Stimulated activated CD4-positive, alpha-beta T cell treated with anti-CD3 and anti-CD28 coated beads, Interleukin-1b, Interleukin-23, amount 100 ng/mL, for 1 hour (primary cell): ENCODE measurements at places on chromosomes 5 and 9.

- DNase-seq, result no peak
These were observed 105.6 kb downstream of the NTRK2 start for GRCh38 chr9:84775056-84775643.

- no peak for DNase-seq
These were observed 11.7 kb upstream of the TENT4A start for GRCh38 chr5:6701491-6701890.

- DNase-seq, result no peak
These were observed 22.0 kb downstream of the OR2S2 start for GRCh38 chr9:35935755-35936509.

DNA sequence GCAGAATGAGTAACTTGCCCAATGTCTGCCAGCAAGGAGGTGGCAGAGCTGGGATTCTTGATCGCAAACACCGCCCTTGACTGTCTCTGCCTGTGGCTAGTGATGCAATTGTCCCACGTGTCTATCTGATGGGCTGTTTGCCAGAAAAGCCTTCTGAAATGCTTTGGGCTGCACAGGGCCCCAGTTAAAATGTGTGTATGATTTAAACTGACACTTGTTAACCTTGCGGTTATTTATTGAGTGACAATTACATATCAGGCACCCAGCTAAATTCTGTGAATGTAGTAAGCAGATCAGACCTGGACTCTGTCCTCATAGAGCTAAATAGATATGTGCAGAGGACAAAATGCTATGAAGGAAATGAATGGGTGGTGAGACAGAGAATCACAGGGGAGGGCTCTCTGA is 11.6 kb upstream of the IL12B start:
- no peak for DNase-seq

- DNase-seq, result no peak
These were observed 159.2 kb upstream of the GNA14 start for GRCh38 chr9:77807281-77807683.

- no peak for DNase-seq
These were observed 7.0 kb upstream of the SLC26A2 start for GRCh38 chr5:149953436-149954121.

GRCh38 chr5:103522586-103522985 is 40.0 kb downstream of the NUDT12 start:
- no peak for DNase-seq

DNA sequence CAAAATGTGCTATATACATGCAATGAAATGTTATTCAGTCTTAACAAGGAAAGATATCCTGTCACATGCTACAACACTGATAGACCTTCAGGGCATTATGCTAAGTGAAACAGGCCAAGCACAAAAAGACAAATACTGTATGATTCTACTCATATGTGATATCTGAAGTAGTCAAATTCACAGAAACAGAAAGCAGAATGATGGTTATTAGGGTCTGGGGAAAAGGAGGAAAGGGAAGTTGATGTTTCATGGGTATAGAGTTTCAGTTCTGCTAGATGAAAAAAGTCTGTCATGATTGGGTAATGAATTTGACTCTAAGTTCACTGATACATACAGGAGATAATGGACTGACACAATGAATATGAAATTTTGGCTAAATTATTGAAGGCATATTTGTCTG is 11.2 kb upstream of the RIC1 start:
- no peak for DNase-seq

- DNase-seq, result no peak
These were observed 56.8 kb downstream of the NUDT12 start for GRCh38 chr5:103505581-103506305.
